ENCODE measurements at places on chromosomes 7 and 10.

GRCh38 chr7:97298561-97298960 lies 181.1 kb downstream of the SDHAF3 start:
- DNase-seq, result no peak

- no peak for DNase-seq
Measured at GRCh38 chr7:112986256-112987031, 100.2 kb downstream of the GPR85 start.

DNA sequence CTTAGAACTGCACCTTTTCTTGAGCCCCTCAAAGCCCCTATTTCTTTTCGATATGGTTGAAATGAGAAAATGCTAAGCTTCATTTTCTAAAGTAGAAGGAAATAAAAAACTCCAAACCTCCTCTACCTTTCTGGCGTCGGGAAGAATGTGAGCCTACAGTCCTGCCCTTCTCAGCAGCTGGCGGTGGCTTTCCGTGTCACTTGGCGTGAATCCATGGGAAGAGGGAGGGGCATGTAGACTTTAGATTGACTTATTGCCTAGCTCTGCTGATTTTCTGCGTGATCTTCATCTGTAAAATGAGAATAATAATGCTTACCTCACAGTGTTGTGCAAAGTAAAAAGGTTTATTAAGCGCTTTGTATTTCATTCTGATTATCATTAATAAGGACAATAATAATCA lies 35.0 kb downstream of the PRR15 start:
- DNase-seq, result peak; percentile 76

GRCh38 chr7:44713680-44714335 lies 34.8 kb upstream of the ZMIZ2 start:
- DNase-seq, result no peak

DNA sequence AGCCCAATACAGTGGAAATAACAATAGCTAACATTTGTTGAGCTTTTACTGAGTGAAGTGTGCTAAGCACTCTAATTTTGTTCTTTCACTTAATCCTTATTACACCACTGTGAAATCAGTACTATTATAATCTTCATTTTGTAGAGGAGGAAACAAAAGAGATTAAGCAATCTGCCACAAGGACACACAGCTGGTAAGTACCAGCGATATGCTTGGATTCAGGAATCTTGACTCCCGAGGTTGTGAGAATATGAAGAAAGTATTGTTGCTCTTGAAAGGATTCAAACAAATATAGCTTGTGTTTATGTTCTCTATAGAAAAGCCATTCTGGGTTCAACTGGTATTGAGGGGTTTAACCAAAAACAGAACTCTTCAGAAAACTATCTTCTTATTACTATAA lies 93.7 kb upstream of the HECTD2 start:
- DNase-seq, result no peak

DNA sequence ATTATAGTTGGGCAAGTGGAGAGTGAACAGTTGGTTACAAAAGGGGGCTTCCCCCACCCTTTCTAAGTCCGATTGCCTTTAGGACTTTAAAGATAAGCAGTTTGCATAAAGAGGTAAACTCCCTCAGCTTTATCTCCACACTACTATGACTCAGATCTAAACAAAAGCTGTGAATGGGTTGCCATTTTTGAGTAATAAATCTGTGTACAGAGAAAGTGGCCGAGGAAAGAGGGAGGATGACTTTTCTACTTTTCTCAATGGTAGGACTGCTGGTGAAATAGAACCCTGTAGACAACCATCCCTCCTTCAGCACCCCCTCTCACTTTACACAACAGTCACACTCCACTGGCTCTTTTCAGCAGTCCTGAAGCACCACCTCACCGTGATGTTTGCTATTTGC lies 71.2 kb downstream of the DNMBP start:
- DNase-seq, result no peak

DNA sequence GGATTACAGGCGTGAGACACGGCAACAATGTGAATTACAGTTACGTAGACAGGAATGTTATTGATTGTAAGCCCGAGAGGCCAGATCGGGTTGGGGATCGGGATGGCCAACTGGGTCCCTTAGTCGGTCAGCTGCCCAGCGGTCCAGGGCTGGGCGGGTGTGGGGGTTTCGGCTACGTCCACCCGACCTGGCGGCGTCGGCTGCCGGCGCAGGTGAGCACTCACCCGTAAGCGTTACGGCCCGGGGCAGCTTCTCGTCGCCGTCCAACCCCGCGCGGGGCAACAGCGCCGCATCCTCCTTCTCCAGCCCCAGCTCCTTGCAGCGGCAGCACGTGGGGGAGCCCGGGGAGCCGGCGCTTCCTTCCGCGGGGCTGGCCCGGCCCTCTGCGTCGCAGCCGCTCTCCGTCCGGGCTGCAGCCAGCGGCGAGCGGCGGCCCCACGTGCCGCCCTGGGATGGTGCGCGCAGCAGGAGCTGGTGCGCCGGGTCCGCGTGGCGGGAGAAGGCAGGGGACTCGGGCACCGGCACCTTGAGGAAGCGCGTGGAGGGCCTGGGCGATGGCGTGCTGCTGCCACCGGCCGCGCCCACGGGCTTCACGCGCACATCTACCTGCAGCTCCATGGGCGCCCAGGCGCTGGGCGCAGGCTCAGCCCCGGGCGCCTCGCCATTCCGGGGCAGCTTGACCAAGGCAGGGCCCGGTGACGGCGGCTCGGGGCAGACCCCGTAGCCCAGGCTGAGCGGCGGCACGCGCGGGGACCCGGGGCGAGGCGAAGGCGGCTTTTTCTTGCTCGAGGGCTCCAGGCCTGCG lies 609 bp downstream of the KLRG2 start:
- no peak for DNase-seq

- no peak for DNase-seq
Measured at GRCh38 chr10:49418328-49418727, 22.4 kb upstream of the DRGX start.

- peak; percentile 78 for DNase-seq
Measured at GRCh38 chr7:152674860-152675758, 832 bp downstream of the XRCC2 start.

DNA sequence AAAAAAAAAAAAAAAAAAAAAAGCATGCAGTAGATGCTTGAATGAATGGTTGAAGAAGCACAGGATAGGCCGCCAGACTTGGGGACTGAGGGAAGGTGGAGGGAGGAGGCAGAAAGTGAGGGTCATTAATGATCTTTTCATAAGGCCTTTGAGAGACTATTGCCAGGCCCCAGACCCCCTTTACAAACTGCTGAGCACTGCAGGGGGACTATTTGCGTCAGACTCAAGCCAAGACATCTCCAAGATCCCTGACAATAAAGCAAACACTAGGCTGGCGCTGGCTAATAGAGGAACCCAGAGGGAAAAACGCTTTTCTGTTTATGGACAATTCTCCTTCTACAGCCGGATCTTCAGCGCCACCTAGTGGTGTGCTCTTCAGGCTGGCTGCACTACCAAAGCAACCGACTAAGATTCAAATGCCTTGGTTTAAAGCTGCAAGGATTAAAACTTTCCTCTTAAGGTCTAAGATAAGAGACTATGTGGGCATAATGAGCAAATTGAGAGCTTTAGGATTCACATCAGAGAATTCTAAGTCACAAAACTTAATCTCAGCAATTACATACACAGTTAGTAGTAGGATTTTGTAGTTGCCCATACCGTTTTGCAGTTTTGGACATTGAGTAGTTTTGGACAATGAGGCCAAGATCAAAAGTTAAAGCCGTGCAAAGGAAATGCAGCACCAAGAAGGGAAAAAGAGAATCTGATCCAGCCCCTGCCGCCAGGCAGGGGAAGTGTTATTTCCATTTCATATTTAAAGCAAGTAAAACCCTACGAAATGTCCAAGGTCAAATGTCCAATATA lies 17.9 kb upstream of the AGK start:
- DNase-seq, result peak; percentile 79

- no peak for DNase-seq
Measured at GRCh38 chr10:119166564-119166963, 1.1 kb upstream of the SFXN4 start.

- no peak for DNase-seq
Measured at GRCh38 chr7:22806752-22807151, 15.9 kb downstream of the TOMM7 start.

DNA sequence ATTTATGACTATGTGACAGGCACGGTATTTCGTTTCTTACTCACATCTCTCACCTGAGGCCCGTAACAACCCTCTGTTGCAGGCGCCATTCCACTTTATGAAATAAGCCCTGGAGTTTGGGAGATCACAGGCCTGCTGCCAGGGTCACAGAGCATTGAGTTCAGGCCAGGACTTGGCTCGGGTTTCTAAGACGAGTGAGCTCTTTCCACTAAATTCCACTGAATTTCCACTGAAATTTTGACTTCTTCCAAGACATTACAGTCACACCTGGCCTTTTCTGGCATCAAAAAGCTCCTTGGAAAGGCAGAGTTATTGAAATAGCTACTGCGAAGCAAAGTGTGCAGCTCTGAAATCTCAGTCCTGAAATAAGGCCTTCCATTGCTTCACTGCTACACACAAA lies 282.8 kb upstream of the MGMT start:
- DNase-seq, result no peak

- DNase-seq, result no peak
Measured at GRCh38 chr10:102426803-102427287, 5.5 kb downstream of the CUEDC2 start.

DNA sequence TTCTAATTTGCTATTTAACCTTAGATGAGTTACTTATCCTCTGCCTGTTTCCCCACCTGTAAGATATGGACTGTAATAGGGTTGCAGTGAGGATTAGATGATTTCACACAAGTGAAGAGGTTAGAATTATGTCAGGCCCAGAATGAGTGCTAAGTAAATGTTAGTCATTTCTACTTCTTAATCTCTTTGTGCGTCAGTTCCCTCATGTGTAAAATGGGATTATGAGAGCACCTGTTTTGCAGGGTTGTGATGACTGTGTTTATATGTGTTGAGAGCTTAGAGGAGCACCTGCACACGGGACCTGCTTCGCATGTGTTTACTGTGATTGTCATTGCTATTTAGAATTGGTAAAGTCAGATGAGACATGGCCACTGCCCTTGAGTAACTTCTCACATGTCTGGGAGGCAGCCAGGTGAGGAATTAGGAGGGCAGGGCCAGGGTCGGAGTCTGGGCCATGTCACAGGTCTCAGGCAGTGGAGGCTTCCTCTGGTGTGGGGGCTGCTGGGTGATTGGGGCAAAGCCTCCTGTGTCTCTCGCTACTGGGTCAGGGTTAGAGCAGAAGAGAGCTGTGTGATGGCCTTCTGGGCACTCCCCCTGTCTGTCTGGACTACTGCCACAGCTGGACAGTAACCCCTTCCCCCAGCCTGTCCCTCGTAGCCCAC lies 106.7 kb downstream of the WDFY4 start:
- no peak for DNase-seq

DNA sequence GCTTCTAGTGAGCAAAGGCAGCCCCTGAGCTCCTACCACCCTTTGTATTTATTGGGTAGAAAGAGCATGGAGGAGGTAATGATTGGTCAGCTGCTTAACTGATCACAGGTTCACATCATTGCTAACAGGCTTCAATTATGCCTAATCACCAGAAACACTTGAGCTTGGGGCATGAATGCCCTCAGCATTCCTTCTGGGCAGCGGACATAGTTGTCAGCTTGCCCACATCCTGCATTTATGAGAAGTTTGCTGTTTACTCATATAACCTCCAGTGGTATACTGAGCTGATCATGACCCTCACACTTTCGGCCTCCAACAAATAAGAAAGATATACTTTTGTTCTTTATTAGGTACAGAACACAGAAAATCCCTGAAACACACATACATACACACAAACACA lies 140.3 kb upstream of the ODAD2 start:
- DNase-seq, result no peak

DNA sequence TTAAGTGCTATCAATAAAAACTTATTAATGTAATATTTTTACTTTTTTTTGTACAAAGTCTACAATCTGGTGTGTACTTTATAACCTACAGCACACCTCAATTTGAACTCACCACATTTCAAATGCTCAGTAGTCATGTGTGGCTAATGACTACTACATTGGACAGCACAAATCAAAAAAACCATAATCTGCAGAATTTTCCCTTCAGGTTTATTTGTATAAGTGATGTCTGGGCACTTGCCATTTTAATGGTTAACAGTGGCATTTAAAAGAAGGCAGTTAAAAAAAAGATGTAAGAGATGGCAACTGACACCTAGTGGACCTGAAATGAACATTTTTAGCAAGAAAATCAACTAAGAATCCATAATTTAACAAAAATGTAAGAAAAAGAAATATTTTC lies 124.6 kb upstream of the NRBF2 start:
- DNase-seq, result no peak

- no peak for DNase-seq
Measured at GRCh38 chr10:57775250-57775649, 492.4 kb downstream of the IPMK start.

GRCh38 chr10:103619424-103620351 lies 126.2 kb downstream of the NEURL1 start:
- no peak for DNase-seq

DNA sequence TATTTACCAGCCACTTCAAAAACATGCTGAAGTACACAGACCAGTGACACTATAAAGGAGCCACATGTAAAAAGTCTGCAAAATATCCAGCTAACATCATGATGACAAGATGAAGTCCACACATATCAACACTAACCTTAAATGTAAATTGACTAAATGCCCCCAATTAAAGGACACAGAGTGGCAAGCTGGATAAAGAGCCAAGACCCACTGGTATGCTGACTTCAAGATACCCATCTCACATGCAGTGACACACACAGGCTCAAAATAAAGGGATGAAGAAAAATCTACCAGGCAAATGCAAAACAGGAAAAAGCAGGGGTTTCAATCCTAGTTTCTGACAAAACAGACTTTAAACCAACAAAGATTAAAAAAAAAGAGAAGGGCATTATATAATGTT lies 12.9 kb upstream of the C10orf88 start:
- DNase-seq, result no peak

DNA sequence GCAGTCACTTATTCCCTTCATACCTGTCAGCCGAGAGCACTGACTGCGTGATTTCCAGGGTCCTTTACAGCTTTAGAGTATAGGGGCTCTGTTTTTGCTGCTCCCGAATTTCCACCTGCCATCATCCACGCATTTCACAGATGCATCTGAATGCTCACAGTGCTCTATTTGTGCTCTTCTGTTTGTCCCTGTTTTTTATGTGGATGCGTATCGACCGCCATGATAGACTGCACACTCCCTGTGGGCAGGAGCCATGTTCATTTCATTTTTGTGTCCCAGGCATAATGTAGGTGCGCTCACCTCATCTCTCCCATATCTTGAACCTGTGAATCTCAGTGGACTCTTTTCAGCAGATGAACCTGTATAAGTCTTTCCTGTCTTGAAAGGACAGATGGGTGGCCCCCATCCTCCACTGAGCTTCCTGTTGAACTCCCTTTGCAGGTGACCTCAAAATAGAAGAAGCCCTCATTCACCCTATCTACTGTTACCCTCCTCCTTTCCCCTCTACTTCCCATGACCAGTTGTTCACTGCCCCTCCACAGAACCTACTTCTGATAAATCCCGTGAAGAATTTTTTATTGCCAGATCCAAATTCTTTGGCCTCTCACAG lies 228.4 kb downstream of the CELF2 start:
- no peak for DNase-seq
